ENCODE measurements at places on chromosomes 5 and 9.

GRCh38 chr5:179912386-179912785 is 4.7 kb upstream of the TBC1D9B start:
- no peak for DNase-seq

- peak; percentile 87 for DNase-seq
Observed at GRCh38 chr5:128213340-128213739, 129.8 kb downstream of the SLC12A2 start.

DNA sequence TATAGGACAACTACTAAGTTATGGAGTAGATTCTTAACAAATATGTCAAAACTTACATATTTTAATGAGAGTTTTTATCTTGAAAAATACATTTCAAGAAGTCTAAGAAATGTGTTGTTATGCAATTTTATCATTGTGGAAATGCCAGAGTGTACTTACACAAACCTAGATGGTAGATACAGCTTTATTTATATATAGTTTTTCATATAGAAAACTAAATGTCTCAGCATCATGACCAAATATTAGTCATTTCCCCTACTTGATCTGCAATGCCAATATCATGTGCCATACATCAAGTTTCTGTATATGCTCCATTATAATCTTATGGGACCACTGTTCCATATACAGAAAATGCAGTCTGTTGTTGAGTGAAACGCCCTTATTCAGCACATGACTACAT is 28.7 kb downstream of the CAST start:
- DNase-seq, result no peak

DNA sequence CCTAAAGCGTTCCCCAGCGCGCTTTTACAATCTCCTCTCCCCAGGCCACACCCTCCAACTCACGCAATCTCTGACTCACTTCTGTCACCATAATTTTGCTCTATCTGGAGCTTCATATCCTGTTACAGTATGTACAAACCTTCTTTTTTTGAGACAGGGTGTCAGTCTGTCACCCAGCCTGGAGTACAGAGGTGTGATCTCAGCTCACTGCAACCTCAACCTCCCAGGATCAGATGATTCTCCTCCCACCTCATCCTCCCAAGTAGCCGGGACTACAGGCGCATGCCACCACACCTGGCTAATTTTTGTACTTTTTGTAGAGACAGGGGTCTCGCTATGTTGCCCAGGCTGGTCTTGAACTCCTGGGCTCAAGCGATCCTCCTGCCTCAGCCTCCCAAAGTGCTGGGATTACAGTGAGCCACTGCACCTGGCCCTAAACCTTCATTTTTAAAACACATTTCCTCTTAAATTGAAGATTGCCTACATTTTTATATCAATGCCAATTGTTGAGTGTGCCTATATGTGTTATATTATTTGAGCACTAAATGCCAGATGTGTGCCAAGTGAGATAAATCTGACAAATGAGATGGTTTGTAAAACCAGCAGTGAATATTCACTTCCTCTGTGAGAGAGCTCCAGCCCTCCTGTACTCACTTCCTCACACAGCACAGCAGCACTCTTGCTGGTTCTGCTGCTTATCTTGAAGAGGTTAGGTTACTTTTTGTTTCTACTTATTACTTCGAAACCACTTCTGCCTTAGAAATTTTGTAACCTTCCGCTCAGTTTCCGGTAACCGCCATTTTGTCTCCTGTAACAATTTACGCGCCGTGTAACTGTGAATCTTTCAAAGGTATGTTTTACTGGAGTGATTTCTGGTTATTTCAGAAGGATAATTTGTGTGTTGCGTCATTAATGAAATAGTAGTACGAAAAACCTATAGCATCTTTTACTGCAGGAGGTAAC is 57.9 kb downstream of the DOCK8 start:
- DNase-seq, result no peak

GRCh38 chr5:111513131-111513520 is 791 bp upstream of the STARD4 start:
- no peak for DNase-seq

DNA sequence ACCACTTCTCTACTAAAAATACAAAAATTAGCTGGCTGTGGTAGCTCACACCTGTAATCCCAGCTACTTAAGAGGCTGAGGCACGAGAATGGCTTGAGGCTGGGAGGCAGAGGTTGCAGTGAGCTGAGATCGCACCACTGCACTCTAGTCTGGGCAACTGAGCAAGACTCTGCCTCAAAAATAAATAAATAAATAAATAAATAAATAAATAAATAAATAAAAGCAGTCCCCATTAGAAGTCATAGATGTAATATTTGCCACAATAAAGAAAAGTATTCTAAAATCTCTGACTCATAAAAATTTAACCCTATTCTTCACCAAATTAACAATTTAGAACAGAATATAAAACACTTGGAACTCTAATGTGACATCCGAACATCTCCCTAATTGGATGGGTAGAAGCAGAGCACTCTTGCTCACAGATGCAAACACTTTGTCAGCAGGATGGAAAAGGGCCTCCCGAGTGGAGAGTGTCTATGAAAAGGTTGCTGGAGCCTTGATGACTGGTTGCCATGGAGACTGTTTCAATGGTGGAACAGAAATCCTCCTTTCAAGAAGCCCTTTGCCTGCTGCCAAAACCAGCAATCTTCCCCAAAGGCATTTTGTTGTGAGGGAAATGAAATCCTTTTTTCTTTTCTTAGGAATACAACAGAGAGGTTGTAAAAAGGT is 38.9 kb upstream of the TRAF1 start:
- peak; percentile 91 for DNase-seq

DNA sequence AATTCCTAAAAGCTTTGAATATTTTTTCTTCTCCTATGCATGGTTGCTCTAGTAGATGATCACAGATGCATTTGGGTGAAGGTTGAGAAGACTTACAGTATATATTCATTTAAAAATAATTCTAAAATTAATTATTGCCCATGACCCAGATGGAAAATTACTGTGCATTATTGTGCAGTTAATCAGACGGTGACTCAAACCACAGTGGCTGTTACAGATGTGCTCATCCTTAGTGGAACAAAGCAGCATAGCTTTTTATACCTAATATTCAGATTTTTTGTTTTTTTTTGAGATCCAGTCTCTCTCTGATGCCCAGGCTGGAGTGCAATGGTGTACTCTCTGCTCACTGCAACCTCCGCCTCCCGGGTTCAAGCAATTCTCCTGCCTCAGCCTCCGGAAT is 10.7 kb downstream of the OR2V1 start:
- DNase-seq, result no peak

GRCh38 chr9:95406121-95406520 is 88.6 kb upstream of the FANCC start:
- DNase-seq, result no peak

- DNase-seq, result no peak
Observed at GRCh38 chr9:83233647-83234046, 170.7 kb upstream of the RASEF start.

DNA sequence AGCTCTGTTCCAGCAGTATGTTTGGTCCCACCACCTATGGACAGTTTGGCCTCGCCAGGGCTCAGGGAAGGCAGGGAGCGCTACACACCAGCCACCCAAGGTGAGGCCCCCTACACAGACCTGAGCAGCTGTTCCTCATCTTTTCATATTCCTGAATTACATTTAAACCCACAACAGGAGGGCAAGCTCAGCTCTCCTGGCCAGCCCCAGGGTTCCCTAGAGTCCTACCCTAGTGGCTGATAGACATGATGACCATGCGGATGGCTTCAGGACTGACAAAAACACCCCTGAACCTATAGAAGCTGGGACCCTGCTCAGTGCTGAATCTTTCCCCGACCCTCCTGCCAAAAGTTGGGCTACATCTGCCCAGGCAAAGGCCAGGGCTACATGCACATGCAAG is 6.7 kb upstream of the FOXE1 start:
- DNase-seq, result no peak

DNA sequence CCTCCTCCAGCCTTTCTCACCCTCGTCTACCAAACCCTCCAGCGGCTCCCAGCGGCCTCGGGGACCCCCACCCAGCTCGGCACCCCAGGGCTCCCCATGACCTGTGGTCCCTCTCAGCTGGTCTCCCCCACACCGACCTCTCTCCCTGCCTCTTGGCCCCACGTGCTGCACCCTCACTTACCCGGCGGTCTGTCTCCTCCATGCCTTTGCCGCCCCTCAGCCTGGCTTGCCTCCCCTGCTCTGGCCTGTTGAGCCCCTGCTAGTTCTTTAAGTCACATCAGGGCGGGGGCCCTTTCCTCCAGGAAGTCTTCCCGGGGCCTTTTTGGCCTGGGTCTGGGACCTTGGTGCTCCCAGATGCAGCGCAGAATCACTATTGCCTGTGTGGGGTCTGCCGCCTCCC is 81.5 kb downstream of the LMX1B start:
- no peak for DNase-seq

DNA sequence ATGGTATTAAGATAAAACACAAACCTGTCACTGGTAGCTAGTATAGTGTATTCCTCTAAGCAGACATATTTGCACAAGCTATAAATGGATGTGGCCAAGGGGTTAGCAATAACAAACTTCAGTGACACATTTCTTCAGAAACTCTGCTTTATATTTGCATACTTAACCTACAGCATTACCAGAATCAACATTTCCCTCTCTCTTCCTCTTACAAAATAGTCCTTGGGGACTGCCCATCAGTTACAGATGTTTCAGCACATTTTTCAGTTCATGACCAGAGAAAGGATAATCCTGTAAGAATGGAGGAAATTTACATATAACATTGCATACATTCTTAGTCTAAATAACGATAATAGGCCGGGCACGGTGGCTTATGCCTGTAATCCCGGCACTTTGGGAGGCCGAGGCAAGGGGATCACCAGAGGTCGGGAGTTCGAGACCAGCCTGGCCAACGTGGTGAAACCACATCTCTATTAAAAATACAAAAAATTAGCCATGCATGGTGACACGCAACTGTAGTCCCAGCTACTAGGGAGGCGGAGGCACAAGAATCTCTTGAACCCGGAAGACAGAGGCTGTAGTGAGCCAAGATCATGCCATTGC is 25.3 kb upstream of the SLC1A1 start:
- no peak for DNase-seq

GRCh38 chr5:140214831-140215230 is 39.8 kb downstream of the CYSTM1 start:
- DNase-seq, result no peak

DNA sequence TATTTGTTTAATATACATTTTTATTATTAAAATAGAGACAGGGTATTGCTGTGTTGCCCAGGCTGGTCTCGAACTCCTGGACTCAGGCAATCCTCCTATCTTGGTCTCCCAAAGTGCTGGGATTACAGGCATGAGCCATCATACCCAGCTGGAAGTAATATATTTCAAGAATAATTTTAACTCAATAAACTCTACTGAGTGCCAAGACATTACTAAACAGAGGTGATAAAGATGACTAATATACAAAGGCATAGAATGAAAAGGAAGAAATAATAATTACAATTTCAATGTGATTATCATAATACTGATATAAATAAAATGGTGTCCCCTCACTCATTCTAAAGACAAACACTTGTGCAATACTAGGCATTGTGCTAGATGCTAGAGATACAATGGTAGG is 13.9 kb downstream of the GOLPH3 start:
- DNase-seq, result no peak

- peak; percentile 77 for DNase-seq
Observed at GRCh38 chr9:124258607-124259157, 933 bp downstream of the NEK6 start.

Data from eye (tissue), 1 donor.